ENCODE measurements at places on chromosomes 5 and 9.

DNA sequence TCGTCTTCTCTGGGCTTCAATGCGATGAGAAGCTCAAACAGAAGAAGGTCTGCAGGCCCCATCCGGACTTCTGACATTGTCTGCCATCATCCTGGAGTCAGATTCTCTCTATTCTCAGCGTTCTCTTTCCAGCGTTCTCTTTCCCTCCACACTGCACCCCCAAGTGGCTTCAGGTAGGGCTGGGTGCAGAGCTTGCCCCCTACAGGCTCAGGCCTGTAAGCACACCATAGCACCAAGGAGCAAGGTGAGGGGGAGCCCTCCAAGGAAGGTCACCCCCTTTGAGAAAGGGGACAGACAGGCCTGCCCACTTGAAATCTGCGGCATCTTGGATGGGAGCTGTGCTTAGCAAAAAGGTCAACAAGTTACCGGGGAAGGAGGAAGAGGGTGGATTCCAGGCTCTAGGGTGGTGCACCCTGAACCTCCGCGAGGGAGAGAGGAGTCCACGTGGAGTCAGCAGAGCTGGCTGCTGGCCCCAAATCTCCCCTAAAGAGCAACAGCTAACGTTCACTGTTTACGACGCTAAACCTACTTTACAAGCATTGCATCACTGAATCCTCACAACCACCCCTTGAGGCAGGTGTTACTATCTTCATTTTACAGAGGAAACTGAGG lies 27.5 kb downstream of the GPX3 start:
- no peak for DNase-seq

DNA sequence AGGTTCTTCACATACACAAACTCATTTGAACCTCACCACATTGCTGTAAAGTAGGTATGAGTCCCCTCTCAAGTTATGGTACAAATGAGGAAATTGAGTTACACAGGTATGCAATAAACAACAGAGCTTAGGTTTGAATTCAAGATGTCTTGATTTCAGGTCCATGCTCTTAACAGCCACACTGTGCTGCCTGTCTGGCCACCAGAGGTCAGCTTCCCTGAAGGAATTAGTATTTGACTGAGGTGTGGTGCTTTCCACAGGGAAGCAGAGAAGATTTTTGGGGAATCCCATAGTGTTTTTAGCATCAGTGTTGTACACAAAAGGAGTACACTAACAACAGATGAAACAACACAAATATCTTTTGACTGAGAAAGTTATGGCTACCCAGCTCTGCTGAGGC lies 94.4 kb upstream of the ITGA1 start:
- DNase-seq, result no peak

DNA sequence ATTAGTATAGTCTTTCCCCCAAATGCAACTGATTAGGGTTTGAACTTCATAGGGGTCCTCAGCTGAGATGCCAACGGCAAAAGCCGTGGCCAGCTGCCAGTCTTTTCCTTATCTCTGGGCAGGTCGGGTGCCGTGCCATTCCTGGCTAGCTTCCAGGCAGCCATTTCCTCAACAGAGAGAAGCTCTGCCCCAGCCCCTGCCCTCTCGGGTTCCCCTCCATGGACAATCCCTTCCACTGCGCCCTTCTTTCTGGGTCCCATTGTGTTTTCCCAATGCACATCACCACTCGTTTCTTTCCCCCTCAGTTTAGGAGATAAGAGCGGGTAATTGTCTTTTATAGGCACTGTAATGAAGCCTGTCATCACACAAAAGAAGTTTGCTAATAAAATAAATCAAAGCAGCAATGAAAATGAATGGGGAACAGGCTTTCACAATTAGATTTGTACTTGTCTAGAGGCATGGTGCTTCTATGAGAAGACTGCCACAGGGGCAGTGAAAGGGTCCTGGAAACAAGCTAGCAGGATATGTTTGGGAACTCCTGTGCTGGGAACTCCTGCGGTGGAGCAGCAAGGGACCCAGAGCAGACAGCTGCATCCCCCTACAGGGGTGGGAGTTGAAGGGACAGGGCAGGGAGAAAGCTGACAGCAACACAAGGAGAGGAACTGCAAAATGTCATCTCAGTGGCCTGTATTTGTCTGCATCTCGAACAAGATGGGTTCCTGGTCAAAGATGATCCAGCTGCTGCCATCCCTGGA lies 48.0 kb upstream of the SAP30L start:
- no peak for DNase-seq

GRCh38 chr5:143662020-143662419 lies 149.9 kb upstream of the HMHB1 start:
- no peak for DNase-seq

- no peak for DNase-seq
These were observed 6.9 kb upstream of the TRAF1 start for GRCh38 chr9:120933310-120934055.

DNA sequence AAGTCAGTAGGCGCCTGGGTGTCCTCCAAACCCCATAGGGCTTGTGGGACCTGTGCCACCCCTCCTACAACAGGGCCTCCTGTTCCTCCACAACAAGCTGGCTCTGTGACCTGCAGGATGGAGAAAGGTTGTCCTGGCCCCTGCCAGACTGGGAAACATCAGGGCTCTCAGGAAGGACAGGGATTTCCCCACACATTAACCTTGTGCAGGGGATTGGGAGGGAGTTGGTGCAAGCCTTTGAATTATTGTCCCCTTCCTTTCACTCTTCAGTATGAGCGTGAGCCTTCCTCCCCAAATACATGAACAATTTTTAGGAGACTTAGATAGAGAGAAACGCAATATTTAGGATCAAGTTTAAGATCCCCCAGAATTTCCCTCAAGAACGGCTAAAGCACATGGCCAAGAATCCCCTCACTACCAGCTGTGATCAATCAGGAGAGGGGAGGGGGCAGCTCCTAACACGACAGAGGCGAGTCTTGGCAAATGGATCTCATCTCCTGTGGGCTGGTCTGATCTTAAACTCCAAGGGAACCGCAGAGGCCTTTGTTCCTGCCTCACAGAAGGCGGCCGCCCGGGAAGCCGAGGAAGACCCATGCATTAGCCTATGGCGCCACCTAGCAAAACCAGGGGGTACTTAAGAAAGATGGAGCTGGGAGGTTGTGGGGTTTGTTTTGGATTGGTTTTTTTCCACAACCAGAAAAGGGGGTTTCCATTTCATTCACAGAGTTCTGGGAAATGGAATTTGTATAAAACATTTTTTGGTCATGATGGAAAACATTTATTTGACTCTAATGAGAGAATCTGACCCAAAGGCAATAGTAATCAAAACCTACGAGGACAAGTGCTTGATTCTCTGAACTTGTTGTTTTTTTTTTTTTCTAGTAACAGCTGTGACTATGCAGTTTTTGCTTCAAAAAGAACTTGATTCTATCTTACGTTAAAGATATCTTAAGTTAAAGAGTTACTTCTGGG lies 36.1 kb upstream of the OSMR start:
- peak; percentile 74 for DNase-seq

DNA sequence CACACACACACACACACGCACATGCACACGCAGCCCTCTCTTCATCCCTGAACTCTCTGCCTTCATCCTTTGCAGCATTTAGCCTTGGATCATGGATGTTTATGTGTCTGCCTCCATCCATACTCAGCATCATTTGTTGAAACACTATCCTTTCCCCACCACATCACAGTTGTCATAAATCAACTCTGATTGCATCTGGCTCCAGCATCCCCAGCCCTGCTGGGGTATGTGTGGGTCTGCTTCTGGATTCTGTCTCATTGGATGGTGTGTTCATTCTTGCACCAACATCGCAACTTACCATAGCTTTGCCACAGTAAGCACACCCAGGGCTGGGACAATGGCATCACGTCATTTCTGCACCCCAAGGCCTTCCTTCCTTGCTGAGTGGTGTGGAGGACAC lies 175.4 kb downstream of the RGS3 start:
- no peak for DNase-seq

- no peak for DNase-seq
These were observed 106.6 kb downstream of the PALM2AKAP2 start for GRCh38 chr9:109886617-109887016.

GRCh38 chr9:93107151-93107824 lies 11.3 kb downstream of the CARD19 start:
- no peak for DNase-seq

DNA sequence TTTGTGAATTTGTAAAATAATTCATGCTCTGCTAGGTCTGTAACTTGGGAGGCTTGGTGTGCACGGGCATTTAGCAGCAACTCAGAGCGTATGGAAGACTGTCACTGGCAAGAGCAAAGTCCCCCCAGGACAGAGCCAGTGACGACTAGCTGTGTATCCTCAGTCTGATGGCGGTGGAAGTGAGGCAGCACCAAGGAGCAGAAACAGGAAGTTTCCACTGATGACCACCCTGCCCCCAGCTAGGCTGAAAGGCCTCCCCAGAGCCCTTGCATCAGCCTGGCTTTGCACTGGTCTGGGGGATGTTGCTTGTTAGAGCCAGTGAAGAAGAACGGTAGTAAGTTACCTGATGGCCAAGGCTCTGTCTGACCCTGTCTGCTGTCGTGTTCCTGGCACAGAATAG lies 66.8 kb upstream of the ABL1 start:
- no peak for DNase-seq

DNA sequence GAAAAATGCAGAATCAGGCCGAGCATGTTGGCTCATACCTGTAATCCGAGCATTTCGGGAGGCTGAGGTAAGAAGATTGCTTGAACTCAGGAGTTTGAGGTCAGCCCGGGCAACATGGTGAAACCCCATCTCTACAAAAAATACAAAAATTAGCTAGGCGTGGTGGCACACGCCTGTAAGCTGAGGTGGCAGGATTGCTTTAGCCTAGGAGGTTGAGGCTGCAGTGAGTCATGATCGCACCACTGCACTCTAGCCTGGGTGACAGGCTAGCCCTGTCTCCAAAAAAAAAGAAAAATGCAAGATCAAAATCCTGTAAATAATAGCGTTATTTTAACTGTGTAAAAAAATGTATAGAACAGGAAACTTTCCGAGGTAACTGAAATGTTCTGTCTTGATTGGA lies 39.4 kb downstream of the RNF44 start:
- DNase-seq, result no peak

GRCh38 chr5:6377905-6378765 lies at the start of gene MED10:
MED10 (minus strand) TSS chr5:6378547; CDS start chr5:6378483, 64 bp downstream.
- DNase-seq, result peak; percentile 74

- no peak for DNase-seq
These were observed 200.2 kb upstream of the SGCD start for GRCh38 chr5:156126716-156127115.

- no peak for DNase-seq
These were observed 157.5 kb downstream of the COL23A1 start for GRCh38 chr5:178432421-178433272.

DNA sequence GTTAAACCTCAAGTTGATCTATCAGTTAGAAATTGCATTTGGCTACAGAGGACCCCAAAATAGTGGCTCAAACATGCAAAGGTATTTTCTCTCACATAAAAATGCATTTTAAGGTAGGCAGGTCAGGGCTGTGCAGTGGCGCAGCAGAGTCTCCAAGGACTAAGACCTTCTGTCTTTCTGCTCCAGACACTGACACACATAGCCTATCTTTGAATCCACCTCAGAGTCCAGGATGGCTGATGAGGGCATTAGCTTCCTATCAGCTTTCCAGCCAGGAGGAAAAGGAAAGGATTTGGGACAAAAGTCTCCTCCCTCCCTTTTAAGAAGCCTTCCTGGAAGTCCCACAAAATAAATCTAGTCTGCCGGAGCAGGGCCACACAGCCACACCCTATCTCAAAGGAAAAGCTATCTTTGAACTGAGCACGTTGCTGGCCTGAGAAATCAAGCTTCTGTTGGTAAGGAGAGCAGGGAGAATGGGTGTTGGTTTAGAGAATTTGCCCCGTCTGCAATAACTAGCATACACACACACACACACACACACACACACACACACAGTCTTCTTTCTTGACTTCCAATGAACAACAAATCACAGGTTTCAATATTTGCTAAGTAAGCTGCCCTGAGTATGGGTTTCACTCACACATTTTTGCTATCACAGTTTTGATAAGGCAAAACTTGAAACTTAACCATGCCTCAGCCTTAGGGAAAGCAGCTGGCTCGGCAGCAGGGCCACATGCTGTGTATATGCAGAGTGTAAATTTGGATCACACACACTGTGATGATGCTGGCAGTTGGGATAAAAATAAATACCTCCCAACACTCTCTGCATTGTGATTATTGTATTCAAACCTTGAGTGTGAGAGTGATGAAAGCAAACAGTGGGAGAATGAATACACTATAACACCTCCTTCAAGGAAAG lies 116.6 kb upstream of the MAP3K1 start:
- no peak for DNase-seq

DNA sequence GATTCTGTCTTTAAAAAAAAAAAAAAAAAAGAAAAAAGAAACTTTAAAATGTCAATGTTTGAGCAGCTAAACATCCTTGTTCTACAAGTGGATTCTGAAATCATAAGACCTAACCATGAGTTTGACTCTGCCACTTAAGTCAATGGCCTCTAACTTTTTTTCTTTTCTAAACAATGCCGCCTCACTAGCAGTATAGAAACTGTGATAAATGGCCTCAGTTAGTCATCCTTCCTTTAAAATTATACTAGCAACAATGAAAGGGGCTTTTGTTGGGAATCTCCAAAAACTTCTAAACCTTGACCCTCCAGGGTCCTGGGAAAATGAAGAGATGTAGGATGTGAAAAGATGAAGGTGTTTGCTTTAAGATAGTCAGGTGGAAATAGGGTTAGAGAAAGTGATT lies 71.1 kb downstream of the FBXL7 start:
- no peak for DNase-seq

- no peak for DNase-seq
These were observed 418.3 kb downstream of the CDH10 start for GRCh38 chr5:24226479-24226878.

DNA sequence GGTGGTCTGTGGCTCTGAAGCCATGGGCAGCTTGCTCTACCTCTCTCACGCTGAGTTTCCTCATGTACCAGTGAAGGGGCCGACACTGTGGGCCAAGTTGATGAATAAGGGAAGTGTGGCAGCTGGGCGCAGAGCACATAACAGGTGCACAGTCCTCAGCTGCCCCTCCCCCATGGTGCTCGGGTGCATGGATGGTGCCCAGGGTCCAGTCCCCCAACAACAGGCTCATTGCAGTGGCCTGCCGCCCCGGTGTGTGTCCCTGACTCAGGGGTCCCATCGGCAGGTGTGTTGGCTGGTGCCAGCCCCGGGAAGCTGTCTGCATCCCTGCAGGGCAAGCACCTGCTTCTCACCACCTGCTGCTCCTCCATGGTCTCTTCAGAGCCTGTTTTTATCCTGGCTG lies 36.6 kb downstream of the COL5A1 start:
- DNase-seq, result no peak

DNA sequence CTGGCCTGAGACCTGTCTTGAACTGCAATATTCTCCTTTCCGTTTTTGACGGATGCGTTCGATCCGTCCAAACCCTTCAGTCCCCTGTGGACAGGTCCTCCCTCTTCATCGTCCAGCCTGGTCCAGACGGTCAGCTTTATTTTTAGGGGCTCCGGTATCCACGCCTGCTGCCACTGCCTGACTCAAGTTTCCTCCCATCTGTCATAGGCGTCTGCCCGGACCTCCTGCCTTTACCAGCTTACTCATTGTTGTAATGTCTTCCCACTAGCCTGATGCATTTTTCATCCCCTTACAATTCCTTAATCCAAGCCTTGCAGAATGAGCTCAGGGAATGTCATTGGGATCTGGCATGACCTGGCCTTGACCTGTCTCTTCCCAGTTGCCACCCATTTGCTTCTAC lies 145.8 kb downstream of the TENT4A start:
- no peak for DNase-seq

Measured in NCI-H2081 treated with DMSO at 0.1 percent for 48 hours (cell line).